BJ (cell line): ENCODE measurements at places on chromosomes 2 and 18. TPM values are rescaled to one million over a fixed set of nuclear protein-coding genes. Genes with fewer than 3 reads are reported as not detected.

HTR2B gene
- 0.92 and 1.8 TPM in 2 replicates for polyA plus RNA-seq

- DNase-seq = no peak
Measured at GRCh38 chr18:64807560-64807959, 658.7 kb upstream of the LINC00305 start.

DNA sequence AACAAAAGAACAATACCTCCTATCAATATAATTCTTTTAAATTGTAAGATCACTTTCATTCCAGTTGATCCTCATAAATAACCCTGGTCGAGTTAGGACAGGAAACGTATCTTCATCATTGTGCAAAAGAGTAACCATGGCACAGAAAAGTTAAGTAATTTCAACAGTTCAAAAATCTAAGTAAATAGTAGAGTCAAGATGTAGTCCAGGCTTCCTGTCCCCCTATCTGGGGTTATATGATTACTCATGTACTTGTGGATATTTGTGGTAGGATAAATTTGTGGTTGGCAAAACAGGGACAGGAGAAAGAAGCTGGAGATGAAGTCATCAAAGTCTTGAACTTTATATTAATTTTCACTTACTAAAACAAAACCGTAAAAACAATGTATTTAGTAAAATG lies 772.6 kb downstream of the TSN start:
- no peak for DNase-seq

DNA sequence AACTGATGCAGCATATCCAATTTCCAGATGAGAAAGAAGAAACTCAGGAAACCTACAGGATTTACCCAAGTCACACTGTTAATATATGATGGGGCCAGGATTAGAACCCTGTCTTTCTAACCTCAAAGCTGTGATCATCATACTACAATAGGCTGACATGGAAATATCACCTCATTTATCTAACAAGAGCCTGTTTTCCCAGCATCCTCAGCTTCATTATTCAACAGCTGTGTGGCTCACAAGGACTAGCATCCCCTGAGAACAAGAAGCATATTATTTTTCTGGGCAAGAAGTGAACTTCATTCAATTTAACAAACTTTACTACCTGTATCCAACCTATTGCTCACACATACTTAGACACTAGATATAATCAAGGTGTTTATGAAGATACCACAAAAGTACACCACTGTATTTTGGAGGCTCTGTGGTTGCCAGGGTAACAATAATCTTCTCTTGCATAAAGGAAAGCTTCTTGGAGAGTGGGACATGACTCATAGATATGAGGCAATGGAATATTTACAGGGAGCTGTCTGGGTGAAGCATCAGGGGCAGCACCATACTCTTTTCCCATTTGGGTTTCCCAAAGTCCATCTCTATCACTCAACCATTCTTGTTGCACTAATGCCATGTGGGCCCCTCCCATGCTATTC lies 218.2 kb downstream of the RAD51AP2 start:
- no peak for DNase-seq

- no peak for DNase-seq
Measured at GRCh38 chr2:162320864-162321517, 2.5 kb upstream of the IFIH1 start.

DNA sequence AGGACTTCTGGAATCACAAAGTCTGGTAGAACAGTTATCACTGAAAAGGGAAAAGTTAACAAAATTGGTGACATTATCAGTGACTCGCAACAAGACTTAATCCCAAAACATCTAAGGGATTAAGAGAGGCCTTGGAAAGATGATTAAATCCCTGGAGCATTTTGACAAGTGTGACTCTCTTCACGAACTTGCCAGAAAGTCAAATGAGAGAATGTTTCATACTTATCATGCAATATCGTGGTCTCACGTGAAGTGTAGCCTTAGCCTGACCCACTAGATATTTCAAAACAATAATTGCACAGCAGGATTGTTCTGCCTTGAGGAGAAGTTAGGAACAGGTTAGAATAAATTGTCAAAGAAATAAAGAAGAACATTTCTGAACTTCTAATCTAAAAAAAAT lies 104.5 kb downstream of the COL6A3 start:
- no peak for DNase-seq

EEF1B2 gene
- 720 and 966 TPM in 2 replicates for polyA plus RNA-seq

- DNase-seq = no peak
Measured at GRCh38 chr2:107436281-107436680, 390.4 kb upstream of the RGPD4 start.

DNA sequence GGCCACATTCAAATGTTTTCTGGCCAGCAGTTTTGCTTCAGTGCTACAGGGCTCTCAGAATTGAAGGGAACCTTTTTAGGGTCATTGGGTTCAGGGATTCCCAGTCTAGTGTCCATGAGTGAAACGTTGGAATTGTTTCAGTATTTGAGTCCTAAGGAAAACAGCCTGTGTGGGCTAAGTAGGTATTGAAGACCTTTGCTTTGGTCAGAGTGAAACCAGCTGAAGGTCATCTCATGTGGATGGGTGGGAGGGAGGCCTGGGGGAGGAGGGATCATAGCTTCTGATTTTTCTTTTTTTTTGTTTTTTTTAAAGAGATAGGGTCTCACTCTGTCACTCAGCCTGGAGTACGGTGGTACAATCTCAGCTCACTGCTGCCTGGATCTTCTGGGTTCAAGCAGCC lies 20.2 kb downstream of the B3GNT2 start:
- no peak for DNase-seq

COL3A1 gene
- polyA plus RNA-seq = 1,215 and 1,450 TPM in 2 replicates

DNA sequence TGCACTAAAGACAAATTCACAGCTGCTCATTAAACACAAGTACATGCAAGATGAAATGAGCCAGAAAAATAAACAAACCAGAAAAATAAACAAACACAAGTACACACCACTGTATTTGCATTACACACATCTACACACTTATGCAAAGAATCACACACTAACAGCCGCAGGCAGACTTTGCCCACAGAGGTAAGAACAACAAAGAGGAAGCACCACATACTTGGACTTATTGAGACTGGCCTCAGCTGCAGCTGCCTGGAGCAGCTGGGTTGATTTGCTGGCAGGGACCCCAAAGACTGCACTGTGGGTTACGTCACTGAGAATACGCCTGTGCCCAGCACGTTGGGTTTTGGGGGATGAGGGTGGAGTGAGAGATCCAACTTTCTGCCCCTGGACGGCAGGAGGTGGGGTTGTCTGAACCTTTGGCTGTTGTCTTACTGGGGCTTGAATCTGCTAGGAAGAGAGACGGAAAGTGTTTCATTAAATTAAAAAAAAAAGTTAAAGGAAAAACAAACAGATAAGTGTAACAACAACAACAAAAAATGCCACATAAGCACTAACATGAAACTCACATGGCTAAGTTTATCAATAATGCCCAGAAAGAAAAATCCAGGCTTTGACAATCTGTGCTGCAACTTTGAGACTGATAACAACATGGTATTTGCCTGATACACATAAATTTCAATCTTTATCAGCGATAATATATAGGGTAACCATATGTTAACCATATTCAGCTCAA lies 71.9 kb upstream of the NFU1 start:
- DNase-seq = no peak
